ENCODE measurements at places on chromosomes 16 and 17.

- no peak for DNase-seq
Observed at GRCh38 chr16:15676506-15676905, 26.5 kb downstream of the NDE1 start.

DNA sequence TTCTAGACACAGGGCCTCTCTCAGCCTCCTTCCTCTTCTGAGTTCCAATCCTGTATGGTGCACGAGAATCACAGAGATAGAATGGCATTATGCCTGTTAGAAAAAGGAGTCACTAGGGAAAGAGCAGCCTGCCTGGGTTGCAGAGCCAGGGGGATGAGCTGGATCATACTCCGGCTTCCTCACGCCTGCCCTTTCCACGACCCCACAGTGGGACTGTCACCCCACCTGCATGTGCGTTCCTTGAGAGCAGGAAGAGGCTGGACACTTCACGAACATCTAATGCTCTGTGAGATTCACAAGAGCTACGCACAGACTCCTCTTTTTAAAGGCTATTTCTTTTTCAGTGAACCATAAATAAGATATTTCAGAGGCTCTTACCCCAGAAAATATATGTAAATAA lies 54.8 kb downstream of the N4BP1 start:
- DNase-seq: no peak

GRCh38 chr17:78130090-78130436 lies 508 bp upstream of the TMC8 start:
- no peak for DNase-seq

GRCh38 chr16:5058476-5058875 lies 7.3 kb downstream of the C16orf89 start:
- no peak for DNase-seq

Data from stimulated activated CD4-positive, alpha-beta T cell treated with anti-CD3 and anti-CD28 coated beads, TNF-alpha, amount 100 ng/mL, for 48 hours (primary cell).